ENCODE measurements at places on chromosomes 13 and 19.

DNA sequence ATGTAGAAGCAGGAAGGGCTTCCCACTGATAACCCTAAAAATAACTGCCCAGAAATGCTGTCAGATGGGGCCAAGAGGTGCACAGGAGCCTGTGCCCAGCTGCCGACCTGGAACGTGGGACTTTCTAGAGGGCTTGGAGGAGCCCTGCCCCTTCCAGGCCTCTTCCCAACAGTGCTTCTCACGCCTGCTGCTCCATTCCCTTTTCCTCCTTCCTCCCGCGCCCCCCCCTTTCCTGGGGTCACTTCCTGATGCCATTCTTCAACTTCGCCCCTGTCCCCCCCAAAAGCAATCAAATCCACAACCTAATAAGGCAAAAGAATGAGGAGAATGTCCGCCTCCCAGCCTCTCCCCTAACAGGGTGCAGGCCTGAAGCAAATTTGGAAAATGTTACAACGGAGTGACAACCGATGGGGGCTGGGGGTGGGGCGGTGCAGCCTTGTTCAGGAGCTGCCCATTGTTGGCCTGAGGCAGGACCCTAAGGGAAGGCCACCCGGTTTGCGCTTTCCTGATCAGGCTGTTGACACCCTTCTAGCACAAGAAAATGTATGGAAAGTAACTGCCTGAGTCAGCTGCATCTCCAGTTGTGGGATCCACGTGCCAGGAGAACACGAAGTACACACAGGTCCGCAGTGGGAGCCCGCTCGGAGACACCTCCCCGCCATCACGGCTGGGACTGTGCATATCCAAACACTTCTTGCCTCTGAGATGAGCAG, 18.7 kb downstream of the ACTN4 start:
- no peak for DNase-seq

DNA sequence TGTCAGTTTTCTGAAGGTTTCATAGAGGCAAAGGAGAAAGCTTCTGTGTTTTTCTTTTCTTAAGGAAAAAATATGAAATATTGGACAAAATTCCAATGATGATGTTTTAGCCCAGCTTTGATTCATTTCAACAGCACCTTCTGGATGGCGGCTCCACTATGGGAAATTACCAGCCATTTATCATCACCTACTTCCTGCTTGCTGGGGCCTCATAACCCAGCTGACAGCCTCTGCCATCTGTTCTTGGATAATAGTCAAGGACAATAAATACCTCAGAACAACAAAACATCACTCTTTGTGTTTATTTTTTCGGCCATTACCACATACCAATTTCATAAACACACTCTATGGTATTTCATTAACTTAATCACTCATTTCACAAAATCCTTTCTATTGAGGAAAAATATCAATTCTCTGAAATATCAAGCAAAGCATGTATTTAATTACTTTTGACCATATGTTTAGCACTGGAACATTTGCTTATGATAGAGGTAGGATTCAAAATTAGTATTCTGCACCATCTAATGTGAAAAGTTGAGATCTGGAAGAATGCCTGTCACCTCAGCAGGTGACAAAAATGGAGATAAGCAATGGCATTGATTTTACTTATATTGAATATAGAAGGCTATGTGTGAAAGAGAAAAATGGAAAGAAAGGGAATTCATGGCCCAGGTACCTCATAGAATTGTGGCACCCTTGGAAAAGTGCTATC, 629.7 kb downstream of the LIG4 start:
- DNase-seq = no peak

DNA sequence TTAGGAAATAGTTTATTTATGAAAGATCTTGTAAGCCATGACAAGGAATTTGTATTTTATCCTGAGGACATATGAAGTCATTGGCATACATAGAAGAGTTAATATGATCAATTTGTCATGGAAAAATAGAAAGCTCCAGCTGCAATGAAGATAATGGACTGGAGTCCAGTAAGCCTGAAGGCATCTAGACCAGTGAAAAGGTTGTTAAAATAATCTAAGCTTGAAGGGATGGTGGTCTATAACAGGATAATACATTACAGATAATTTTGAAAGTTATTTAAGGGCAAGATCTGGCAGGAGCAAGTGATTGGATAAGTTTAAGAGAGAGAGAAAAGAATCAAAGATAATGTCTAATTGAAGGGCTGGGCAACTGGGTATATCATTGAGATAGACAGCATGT, 224.2 kb downstream of the GPC6 start:
- no peak for DNase-seq

DNA sequence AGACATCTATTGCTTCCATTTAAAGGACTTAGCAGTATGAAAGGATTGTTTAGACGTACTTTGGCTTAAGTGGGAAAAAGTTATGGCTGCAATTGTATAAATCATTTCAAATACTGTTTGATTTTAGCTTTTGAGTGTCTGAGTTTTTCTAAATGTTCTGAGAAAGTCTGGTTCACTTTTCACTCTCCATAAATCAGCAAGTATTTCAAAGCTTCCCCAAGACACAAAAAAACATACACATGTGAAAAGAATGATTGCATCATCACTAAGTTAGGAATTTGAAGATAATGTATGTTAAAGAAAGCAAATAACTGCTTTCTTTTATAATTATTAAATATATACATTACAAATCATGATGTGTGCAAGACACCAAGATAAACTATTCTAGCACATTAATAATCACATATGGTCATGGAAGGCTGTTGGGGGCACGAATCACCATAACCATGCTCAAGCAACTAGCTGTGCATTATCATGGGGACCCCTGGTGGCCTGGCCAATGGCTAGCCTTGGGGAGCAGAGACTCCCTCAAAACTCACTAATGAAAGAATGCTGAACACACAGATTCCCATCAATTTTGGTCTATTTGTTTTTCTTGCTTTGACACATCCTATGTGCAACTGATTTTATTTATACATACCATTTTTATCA, 111.1 kb downstream of the MIPEP start:
- DNase-seq = no peak

GRCh38 chr19:4795400-4795799, 3.9 kb downstream of the FEM1A start:
- DNase-seq = no peak

Data from 8988T (cell line).